ENCODE measurements at places on chromosomes 3 and 15.

DNA sequence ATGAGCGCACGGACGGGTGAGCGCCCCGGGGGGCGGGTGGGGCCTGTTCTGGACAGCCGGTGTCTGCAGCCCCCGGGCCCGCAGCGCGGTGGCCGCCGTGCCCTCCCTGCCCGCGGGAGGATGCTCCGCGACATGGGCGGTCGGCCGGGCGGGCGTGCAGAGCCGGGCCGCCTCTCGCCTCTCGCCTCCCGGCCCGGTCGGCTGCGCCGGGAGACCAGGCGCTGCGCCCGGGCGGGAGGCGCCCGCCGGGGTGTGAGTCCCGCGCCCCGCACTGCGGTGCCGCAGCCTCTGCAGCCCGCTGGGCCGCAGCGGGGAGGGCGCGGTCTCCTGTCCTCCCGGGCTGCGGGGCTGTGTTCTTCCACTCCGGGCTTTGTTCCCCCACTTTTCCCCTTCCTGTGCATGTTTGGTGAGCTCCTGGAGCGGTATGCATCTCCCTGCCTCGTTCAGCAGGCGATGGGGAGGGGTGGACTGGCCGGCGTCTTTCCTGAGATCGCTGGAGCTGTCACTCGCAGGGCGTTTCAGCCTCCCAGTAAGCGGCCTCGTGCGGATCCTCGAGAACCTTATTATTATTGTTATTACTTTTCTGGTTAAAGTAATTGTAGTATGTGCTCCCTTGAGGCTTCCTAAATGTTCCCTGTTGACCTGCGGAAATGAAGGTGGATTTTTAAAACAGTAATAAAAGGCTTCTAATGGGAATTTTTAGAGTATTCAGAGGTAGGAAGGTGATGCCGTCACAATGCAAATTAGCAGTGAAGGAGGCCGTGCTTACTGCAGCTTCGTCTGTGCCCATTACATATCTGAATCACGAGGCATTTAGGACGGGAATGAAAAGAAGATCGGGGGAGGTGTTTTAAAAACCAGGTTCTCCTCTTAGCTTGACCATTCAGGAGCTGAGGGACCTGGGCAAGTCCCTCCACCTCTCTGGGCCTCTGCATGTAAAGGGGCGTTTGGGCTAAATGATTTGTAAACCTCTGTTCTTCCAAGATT, 593 bp downstream of the TMOD2 start:
- DNase-seq, result peak; percentile 55

GRCh38 chr15:36117296-36117787, 462.1 kb upstream of the CDIN1 start:
- DNase-seq, result no peak

DNA sequence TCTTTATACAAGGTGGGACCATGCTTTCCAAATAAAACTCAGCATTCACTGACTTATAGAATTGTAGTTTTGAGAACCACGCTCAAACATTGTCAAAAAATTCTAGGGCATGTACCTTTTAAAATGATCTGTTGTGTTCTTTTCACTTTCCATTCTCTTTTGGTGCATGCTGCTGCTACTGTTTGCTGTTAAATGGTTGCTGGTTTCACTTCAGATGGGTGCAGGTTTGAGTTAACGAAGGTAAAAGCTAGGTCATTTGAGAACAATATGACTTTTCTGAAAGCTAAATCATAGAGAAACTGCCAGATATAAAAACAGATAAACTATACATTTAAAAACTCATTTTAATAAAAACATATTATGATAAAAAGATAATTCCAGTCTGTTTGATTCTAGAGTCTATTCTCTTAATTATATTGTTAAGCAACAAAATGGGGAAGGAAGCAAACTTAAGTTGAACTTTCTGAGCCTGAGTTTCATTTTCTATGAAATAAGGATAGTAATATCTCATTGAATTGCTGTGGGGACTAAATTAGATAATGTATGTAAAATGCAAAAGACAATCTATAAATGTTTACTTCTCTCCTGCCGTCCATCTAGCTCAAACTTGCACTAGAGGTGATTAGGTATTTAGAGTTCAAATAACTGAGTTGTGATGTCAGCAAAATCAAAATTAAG, 82.4 kb downstream of the OXSM start:
- DNase-seq, result no peak

DNA sequence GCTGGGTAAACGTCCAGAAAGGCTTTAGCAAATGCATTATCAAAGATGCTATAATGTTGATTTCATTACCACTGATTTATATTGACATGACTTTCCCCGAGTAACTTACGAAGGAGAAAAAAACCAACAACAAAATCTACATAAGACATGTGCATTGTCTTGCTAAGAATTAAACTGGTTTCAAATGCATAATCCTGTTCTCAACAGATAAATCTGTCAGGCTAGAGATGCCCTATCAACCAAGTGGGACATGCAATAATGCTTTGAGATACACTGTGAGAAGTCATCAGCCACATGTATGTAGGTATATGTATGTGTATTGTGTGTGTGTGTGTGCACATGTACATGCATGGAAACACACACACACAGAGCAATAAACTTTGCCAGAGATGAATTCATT, 195.6 kb downstream of the MEIS2 start:
- DNase-seq, result no peak
